Stimulated activated CD4-positive, alpha-beta T cell treated with anti-CD3 and anti-CD28 coated beads, TNF-alpha, amount 100 ng/mL, for 24 hours (primary cell): ENCODE measurements at places on chromosomes 3 and 15.

- DNase-seq, result no peak
These were observed 233.7 kb downstream of the OCA2 start for GRCh38 chr15:27865323-27865922.

DNA sequence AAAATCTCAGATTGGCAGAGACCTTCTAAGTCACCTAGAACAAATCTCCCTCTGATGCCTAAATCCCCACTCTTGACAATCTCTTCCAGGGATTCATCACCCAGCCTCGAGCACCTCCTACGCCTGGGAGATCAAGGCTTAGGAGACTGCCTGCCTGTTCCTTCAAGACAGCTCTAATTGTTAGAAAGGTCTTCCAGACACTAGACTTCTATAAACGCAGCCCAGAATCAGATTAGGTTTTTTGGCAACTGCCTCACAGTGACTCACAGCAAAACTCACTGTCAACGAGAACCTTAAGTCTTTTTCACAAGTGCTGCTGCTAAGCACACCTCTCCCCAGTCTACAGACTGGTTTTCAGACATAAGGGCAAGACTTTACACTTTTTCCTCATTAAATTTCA lies 23.1 kb downstream of the SRGAP3 start:
- DNase-seq, result no peak

- DNase-seq, result no peak
These were observed 7.7 kb downstream of the CCR5 start for GRCh38 chr3:46378426-46378942.

DNA sequence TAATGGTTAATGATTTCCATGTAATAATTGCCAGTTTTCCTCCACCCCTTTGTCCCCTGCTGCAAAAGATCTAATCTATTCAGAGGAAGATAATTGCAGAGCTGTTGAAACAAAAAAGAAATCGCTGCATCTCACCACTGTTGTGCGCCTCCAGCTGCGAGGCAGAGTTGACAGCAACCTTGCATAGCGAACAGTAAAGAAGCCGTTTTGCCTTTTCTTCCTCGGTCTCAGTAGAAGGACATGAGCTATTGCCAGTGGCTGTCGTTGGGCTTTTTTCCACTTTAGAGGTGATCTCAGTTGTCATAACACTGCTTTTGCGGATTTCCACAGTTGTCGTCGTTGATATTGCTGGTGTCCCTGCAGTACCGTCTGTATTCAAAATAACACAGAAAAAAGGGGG lies 314.2 kb downstream of the ZNF385D start:
- DNase-seq, result no peak

- DNase-seq, result no peak
These were observed 19.8 kb downstream of the NMNAT3 start for GRCh38 chr3:139657936-139658335.
